ENCODE measurements at places on chromosomes 5 and 9. TPM values are rescaled to one million over a fixed set of nuclear protein-coding genes. Genes with fewer than 3 reads are reported as not detected.
A peak's percentile ranks its signal among the peaks of the same experiment; 100 is the strongest.

DNA sequence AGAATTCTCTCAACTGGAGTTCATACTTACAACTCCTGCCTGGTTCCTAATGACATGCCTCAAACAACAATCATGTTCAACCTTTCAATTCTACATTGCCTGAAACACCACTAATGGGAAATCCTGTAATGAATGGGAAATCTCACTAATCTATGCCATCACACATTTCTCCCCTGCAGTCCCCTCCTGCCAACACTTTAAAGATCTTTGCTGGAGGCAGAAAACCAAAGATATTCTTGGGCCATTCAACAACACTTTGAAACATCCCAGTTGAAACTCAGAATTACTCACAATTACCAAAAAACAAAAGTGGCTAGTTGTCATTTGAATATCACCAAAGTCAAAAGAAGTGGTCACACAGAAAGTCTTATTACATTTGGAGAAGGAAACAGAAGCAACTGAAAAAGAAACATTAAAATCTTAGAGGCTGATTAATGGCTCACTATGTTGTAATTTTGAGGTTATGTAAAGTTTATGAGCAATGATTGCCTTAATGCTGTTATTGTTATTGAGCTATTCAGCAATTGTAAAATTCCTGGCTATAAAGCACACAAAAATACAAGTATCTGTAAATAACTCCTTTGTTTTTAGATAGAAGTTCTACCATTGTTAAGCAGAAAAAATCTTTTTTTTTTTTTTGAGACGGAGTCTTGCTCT is 313.4 kb upstream of the SLC30A5 start:
- DNase-seq: no peak

DNA sequence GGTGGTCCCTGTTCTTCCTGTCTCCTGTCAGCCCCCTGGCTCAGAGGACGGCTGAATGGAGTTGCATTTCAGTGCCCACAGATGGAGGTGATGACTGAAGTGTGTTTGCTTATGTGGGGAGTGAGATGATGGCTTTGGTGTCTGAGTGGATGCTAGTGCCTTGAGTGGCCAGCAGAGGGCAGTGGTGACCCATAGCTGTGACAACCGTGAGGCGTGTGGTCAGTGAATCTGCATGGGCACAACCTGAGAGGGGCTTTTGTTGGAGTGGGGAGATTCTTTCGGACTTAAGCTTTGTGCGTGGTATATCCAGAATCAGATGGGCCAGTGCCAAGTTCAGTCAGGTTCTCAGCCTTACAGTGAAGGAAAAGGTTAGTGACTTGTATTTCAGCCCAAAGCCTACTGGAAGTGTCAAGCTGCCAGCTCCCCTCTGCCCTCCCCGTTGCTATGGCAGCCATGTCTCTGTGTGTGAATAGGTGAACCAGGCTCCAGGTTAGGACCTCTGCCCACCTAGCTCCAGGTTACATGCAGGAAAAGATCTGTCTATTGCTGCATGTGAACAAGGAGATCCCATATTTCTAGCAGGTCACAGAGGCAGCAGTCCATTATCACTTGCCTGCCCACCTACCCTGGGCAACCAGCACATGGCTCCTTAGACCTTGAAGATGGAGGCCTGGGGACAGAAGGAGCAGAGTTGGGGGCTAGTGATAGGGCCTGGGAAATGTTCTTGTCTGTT is 14.7 kb upstream of the CXXC5 start:
- DNase-seq: peak; percentile 90

DNA sequence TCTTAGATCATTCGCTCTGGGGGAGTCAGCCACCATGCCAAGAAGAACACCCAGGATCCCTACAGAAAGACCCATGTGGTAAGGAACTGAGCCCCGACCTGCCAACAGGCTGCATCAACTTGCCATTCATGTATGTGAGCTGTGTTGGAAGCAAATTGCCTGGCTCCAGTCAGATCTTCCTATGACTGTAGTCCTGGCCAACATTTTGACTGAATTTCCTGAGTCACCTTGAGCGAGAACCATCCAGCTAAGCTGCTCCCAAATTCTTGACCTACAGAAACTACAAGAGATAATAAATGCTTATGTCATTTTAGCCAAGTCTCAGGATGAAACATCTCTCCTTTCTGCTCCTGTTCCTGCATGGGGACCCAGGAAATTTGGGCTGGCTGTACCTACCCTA is 40.0 kb upstream of the SLC44A1 start:
- DNase-seq: no peak

- no peak for DNase-seq
Measured at GRCh38 chr5:73160239-73160671, 12.7 kb upstream of the TMEM174 start.

GRCh38 chr9:7508516-7508915 is 291.1 kb downstream of the DMAC1 start:
- DNase-seq: no peak

The ADGRD2 gene
- total RNA-seq: not detected

- no peak for DNase-seq
Measured at GRCh38 chr5:89842531-89842930, 567.0 kb downstream of the CETN3 start.

DNA sequence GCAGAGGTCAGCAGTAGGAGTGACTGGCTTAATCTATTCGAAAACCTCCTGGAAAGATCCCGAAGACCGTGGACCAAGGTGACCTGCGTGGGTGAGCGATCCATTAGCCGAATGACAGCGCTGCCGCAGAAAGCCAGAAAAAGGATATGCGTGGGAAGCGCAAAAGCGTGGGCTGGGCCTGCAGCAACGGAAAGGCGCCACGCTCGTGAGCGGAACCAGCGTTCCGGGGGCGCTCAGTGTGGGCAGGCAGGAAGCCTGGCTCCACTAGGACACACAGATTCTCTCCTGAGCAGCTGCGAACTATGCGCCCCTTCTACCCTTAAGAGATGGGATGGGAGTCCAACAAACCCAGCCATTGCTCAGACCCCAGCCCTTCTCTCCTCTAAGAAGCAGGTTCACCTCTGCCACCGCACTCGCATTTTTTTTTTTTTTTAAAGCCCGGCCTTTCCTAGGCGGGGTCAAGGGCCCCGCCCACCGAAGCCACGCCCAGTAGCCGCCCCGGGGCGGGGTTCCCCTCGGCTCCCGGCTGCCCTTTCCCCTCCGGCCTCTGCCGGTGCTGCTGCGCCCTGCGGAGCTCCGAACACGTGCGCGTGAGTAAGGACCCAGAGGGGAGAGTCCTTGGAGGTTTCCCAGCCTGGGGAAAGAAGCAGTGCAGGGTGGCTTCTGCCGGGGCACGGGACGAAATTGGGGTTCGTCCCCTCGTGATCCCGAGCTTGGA is 19.8 kb upstream of the MATR3 start:
- DNase-seq: peak; percentile 96

DNA sequence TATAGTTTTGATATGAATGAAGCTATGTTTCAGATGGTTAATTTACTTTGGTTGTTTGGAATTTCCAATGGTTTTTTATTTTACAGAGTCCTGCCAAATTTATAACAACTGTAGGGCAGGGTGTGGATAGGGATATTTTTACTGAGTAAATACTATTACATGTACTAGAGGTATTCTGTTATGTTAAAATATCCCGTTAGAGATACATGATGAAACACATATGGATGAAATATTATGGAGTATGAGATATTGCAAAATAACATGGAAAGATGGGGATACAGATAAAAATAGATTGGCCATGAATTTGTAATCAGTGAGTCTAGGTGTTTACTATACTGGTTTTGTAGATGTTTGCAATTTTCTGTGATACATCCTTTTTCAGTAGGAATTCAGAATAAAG is 76.7 kb downstream of the RAB24 start:
- no peak for DNase-seq

DNA sequence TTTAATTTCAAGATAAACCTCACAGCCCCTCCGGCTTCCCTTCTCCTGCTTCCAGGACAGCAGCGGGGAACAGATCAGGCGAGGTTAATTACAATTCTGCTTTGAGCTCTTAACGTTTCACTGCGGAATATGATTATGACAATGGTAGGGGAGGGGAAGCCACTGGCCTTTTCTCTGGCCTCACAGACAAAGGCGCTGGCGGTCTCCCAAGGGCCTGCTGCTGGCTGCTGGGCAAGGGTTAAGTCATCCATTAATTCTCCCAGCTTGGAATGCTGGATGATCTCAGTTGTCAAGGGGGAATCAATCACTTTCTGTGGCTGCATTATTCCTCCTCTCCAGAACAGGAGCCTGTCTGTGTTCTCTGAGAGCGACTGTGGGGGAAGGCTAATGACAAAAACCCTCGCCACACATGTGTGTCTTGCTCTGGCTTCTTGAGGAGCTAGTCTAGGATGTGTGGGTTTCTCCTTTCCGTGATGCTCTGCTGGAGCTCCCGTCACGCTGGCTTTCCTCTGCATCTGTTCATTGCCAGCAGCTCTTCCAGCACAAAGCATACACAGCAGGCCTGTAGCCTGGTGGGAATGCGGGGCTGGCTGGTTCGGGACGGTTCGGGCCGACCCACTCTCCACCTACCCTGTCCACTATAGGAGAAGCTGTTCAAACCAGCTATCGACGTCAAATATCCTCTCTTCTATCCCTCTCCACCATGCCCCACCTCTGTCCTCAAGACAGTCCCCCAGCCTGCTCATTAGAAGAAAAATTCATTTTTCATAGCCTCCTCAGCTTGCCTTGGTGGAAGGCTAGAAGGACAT is 82.8 kb downstream of the DCP2 start:
- no peak for DNase-seq

DNA sequence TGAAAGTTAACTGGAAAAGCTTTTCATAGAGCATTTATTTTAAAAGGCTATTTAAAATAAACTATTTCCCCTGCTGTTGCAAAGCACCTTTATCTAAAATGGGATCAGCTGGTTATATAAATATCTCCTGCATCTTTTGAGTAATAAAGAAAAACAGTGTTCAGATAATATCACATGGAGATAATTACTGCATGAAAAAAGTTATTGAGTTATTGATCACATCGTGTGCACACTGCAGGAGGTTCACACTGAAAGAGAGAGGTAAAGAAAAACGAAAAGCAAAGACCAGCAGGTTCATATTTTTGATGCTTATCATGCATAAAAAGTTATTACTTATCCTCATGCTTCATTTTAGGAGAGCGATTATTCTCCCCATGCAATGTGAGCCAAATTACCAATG is 55.4 kb upstream of the OTP start:
- no peak for DNase-seq

Measured in mesenteric fat pad (tissue), 1 donor.